CD4-positive, alpha-beta T cell treated with Interleukin-2 at 100 ng/mL for 4 hours (primary cell): ENCODE measurements at places on chromosomes 16 and 17.

GRCh38 chr17:73429440-73430164, 117.8 kb upstream of the CDC42EP4 start:
- DNase-seq, result peak; percentile 75

DNA sequence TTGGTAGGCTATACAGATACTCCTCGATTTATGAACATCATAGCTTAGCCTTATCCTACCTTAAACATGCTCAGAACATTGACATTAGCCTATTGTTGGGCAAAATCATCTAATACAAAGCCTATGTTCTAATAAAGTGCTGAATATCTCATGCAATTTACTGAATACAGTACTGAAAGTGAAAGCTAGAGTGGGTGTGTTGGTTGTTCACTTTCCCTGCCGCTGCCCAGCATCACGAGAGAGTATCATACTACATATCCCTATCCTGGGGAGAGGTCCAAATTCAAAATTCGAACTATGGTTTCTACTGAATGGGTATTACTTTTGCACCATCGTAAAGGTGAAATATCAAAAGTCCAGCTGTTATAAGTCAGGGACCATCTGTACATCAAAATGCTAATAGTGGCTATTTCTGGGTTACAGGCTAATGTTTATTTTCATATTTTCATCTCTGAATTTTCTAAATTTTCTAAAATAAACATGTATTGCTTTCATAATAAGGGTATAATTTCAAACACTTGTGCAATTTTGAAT, 54.5 kb downstream of the NACA2 start:
- DNase-seq, result no peak

- DNase-seq, result no peak
Measured at GRCh38 chr16:72226136-72226535, 54.2 kb upstream of the PMFBP1 start.

GRCh38 chr17:74369221-74369620, 1.9 kb downstream of the GPR142 start:
- DNase-seq, result peak; percentile 53

GRCh38 chr17:57486882-57487301, 230.6 kb downstream of the MSI2 start:
- no peak for DNase-seq

DNA sequence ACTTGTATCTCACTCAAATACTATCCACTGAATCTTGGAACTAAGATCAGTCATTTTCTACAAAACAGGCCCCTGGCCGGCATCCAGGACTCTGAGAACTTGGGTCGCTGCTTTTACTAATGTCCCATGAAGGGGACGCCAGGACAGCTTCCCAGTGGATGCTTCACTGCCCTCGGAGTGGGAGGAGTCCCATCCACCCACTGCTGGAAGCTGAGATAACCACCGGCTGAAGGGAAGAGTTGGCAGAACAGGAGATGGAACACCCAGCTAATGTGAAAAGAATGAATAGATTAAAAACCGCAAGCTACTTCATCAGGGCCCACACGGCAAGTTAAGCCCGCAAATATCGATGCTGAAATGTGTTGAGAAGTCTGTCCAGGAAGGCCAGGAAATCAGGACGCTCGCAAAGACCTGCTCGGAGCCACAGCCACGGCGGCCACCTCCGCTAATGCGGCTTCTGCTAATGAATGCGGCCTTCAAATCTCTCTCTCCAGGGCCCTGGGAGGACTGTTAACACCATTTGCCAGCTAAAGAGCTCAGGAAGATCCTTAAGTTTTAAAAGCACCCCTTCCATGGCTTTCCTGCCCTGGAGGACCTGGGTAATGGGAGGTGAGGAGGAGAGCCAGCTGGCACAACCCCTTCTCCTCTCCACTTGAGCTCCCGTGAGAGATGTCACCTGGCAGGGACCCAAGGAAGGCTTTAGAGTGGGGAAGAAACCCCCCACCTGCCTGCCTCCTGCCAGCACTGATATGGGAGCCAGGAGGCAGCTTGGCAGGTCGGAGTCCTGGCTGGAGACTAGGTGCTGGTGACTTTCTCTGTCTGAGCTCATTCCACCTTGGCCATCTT, 226.6 kb upstream of the RPL38 start:
- no peak for DNase-seq
